ENCODE measurements at places on chromosomes 3 and 15.

DNA sequence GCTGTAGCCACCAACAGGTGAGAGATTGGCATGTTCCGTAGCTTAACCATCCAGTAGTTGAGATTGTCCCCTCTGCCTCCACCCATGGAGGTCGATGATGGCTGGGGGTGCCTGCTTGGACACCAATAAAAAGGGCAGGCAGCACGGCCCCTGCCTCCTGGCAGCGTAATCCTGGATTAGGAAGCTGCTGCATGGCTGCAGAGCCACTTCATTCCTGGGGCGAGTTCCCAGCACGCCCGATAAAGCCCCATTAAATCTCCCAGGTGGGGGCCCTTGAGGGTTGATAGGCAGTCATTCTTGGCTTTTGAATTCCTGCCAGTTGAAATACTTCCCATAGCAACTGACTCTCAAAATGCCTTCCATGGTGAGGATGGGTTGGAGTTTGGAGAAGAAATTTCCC lies 67.8 kb downstream of the PLXNA1 start:
- no peak for DNase-seq

DNA sequence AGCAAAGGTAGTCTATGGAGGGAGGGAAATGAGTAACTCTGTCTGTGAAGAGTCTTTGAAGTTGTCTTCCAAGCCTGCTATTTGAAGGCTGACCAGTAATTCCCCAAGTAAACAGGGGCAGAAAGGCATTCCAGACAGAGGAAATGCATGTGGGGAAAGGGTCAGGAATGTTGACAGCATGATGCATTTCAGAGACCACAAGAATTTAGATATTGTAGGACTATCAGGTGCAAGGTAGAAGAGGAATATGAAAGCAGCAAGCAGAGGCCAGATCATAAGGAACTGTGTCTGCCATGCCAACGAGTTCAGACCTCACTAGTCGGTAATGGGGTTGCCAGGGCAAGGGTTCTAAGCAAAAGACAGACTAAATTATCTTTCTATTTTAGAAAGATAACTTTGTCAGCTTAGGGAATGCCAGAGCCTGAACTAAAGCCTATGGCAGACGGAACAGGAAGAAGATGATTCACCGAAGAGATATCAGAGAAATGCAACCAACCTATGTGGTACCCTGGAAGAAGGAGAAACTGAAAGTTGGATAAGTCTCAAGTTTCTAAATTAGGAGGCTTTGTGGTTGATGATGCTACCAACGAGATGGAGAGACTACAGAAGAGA lies 327.0 kb upstream of the RORA start:
- no peak for DNase-seq

GRCh38 chr3:66609660-66610561 lies 109.1 kb upstream of the LRIG1 start:
- DNase-seq: no peak

GRCh38 chr15:91561371-91562100 lies 292.0 kb upstream of the SLCO3A1 start:
- no peak for DNase-seq

GRCh38 chr15:28915041-28915810 lies 29.5 kb downstream of the APBA2 start:
- no peak for DNase-seq

- DNase-seq: no peak
These were observed 157.5 kb downstream of the MEGF11 start for GRCh38 chr15:66095871-66096687.

DNA sequence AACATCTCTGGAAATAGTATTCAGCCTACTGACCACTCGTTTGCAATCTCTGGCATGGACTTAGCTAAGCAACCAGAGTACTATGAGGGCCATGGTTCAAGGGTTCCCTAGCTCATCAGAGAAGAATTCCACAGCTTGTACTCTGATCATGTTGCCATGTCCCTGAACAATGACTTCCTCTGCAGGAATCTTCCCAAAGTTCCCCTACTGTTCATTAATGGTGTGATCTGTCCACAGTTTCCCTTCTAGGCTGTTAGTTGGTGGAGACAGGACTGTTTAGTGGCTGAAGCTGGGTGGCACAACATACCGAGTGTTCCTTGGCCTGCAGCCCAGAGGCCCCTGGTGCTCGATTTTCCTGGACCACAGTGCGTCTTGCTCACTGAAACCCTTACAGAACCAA lies 44.4 kb upstream of the GALNT15 start:
- no peak for DNase-seq

GRCh38 chr3:158794936-158795518 lies 6.8 kb upstream of the MFSD1 start:
- DNase-seq: no peak

All from activated T-helper 9 cell treated with anti-CD3 and anti-CD28 coated beads, Interleukin-2, amount 50 U/mL, for 16 hours (primary cell).